ENCODE measurements at places on chromosomes 2 and 18.

GRCh38 chr18:63100630-63101055, 218.9 kb downstream of the BCL2 start:
- DNase-seq, result no peak

DNA sequence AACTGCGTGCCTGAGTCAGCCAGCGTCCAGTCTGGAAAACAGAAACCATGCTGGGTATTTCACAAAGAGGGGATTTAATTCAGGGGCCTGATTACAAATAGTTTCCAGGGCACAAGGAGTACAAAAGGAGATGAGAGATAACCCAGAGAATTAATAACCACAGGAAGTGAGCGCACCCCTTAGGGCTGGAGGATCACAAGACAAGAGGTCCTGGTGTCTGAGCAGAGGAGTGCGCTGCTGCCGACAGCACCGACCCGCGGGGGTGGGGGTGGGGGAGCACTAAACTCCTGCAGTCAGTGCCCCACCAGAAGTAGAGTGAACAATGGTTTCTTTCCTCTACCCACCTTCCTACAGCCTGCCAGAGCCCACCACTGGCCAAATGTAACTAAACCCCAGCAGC, 20.8 kb upstream of the MAL start:
- DNase-seq, result no peak

DNA sequence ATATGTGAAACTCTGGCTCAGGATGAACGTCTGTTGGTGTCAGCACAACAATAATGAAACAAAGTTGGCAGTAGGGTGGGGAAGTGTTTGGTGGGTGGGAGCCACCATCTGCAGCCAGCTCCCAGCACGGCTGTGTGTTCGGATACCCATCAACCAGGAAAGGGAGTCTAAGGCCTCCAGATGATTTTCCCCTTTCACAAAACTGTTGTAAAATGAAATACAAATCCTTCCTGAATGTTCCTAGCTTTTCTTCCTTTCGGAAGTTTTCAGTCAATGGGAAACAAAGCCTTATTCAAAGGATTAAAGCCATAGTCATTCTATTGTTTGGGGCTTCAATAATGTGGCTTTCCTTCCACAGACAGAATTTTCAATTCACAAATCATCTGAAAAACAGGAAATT, 14.5 kb upstream of the DARS1 start:
- no peak for DNase-seq

DNA sequence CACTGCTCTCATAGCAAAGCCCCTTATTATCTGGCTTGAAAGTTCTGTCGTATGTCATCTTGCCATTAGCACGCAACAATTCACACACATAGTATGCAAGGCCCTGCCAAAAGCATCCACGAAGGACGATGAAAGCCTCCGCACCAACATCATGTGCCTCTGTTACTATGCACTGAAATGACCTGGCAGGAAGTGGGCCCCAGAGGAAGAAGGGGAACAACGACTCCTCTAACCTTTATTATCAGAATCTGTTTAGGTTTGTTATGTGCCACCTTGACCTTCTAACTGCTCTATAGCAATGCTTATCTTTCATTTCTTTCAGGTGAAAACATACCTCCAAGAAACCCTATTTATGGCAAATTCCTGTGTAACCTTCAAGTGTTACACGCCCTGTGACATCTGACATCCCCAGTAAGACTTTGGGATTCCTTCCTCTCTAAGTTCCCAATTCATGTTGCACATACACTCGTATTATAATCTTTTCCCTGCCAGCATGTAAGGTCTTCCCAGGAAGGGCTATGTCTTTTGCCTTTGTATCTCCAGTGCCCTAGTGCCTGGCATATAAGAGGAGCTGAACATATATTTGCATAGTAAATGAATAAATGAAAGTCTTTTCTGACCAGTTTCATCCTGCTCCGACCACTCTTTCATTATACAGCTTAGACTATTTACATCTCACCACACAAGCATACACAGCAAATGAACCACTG, 7.0 kb upstream of the NDUFV2 start:
- DNase-seq, result no peak

- no peak for DNase-seq
Measured at GRCh38 chr18:22185273-22185672, 15.9 kb downstream of the GATA6 start.

GRCh38 chr2:30177956-30178355, 31.1 kb downstream of the YPEL5 start:
- DNase-seq, result no peak

All from stimulated activated CD8-positive, alpha-beta memory T cell treated with anti-CD3 and anti-CD28 coated beads, Interleukin-12 subunit alpha, Interleukin-12 subunit beta, amount 100 ng/mL, for 1 hour (primary cell).